ENCODE measurements at places on chromosomes 13 and 19. TPM values are rescaled to one million over a fixed set of nuclear protein-coding genes. Genes with fewer than 3 reads are reported as not detected.

The DAND5 gene
- not detected for total RNA-seq

The CASP14 gene
- not detected for total RNA-seq

The PTPRH gene
- 0.56 TPM for total RNA-seq

The IRS2 gene
- 48.5 TPM for total RNA-seq

The PLK5 gene
- total RNA-seq: 0.22 TPM
